ENCODE measurements at places on chromosomes 12 and 14.

DNA sequence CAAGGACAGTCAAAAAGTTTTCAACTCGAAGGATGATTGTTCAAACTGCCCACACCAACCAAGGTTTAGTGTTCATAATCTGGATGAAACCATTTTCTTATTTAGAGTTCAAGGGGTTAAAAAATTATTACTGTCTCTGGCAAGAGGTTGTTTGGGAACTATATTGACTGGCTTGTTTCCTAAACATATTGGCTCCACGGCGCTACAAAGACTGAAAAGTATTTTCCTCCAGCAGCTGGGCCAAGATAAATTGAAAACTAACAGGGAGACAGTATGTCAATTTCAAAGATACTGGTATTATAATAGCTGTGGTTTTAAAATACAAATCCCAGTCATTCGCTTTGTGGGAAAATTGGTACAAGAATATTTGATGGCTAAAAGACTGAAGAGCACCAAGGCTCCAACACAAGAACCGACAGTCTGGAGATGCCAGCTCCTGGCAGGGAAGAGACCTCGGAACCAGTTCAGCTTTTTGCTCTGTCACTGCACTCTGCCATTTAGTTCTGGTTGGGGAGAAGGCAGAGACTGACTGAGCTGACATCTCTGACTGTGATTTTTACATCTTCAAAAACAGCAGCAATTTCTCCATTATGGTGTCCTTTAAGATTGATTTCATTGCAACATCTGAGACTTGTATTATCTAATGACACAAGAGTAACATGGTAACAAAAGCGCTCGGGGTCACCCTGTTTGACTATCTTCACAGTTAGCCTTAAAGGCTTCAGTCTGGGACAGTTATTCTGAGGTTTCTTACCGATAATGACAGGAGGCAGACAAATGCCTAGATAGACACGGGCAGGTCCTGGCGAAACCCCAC, 62.0 kb downstream of the ST8SIA1 start:
- DNase-seq, result no peak

- no peak for DNase-seq
These were observed 1.1 kb downstream of the FBXO21 start for GRCh38 chr12:117188961-117189724.

DNA sequence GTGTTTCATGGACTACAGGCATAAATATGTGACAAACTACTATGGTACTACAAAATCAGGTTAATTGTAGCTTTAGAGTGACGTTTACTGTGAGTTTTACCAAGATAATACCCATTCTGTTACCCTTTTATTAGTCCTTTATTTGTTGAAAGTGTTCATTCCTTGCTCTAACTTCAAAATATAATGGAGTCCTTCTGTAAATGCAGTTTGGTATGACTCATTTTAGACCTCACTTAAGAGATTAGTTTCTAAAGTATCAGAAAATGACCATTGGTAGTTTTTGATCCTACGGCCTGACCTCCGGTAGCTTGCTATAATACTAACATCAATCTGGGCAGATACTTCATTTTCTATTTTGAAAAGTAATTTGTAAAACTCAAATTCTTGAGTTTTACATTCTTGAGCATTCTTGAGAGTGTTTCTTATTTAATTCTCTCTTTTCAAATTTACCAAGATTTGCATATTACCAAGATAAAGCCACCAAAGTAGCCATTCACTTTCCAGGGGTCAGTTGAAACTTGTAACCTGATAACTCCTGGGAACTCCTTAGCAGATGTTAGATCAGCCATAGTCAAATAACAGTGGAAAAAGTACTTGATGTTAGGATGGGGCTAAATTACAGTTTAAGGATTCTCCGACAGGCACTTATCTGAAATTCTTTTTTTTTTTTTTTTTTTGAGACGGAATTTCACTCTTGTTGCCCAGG, 4.2 kb downstream of the HSPA2 start:
- no peak for DNase-seq

DNA sequence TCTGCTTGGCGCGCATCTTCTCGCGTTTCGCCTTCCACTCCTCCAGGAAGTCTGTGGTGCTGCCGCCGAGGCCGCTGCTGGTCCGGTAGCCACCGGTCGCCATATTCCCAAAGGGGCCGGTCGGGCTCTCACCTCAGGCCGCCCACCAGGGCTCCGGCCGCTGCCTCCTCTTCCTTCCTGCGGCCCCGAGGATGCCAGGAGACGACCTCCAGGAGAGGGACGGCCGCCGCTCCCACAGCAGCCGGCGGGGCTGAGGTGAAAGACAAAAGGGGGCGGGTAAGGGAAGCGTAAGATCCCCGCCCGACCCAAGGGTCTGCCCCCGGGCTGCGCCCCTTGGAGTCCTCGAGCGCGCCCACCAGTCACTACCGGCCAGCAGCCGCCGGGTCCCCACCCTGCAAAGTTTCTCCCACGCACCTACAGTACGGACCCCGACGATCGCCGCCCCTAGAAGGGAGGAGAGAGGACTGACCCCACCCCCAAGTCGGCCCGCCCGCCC, 574 bp downstream of the PAWR start:
- no peak for DNase-seq

All from dorsolateral prefrontal cortex (tissue), 122 donors.